ENCODE measurements at places on chromosomes 4 and X. TPM values are rescaled to one million over a fixed set of nuclear protein-coding genes. Genes with fewer than 3 reads are reported as not detected.

The SSX2 gene
- not detected for total RNA-seq

The MAGEE1 gene
- 2.4 TPM for total RNA-seq

The PDLIM3 gene
- under 0.01 TPM for total RNA-seq

The MAGEA8 gene
- total RNA-seq, result not detected

The PNCK gene
- not detected for total RNA-seq

The IL1RAPL2 gene
- not detected for total RNA-seq

The COX7B2 gene
- total RNA-seq, result not detected

The SH2D1A gene
- 5.9 TPM for total RNA-seq

The MAGEA2B gene
- not detected for total RNA-seq

The TMEM154 gene
- 2.2 TPM for total RNA-seq

The SCML2 gene
- total RNA-seq, result 7.8 TPM

The UNC5C gene
- total RNA-seq, result under 0.01 TPM

The TMPRSS11B gene
- not detected for total RNA-seq

The INTU gene
- 3.0 TPM for total RNA-seq

The GASK1B gene
- 3.5 TPM for total RNA-seq

The PSAPL1 gene
- not detected for total RNA-seq

DNA sequence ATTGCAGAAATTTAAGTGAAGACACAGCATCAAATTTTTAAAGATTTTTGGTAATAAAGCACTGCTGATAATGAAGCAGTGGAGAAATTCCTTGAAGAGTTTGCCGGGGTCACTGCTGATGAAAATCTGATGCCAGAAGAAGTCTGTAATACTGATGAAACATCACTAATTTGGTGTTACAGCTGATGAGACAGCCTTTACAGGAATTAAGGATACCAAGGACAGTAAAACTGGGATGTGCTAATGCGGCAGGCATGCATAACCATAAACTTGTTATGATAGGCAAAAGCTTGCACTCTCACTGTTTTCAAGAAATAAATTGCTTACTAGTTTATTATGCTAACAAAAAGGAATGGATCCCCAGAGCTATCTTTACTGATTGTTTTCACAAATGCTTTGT lies 52.9 kb upstream of the VEGFC start:
- DNase-seq, result no peak

DNA sequence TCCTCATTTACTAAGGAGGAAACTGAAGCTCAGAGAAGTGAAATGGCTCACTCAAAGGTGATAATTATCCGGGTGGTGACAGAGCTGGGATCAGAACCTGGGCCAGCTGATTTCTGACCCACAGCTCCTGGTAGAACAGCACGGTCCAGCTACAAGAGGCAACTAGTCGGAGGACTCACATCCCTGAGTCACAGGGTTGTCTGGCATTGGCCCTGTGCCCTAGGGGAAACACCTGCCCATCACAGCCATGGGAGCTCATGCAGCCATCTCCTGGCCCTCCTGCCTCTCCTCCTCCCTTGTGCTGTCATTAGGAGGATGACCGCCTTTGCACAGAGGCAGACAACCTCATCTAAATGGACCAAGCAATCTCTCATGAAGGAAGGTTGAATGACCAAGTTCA lies 115.2 kb upstream of the TSPAN5 start:
- no peak for DNase-seq

GRCh38 chr4:24748758-24749350 lies 46.5 kb upstream of the SOD3 start:
- no peak for DNase-seq

DNA sequence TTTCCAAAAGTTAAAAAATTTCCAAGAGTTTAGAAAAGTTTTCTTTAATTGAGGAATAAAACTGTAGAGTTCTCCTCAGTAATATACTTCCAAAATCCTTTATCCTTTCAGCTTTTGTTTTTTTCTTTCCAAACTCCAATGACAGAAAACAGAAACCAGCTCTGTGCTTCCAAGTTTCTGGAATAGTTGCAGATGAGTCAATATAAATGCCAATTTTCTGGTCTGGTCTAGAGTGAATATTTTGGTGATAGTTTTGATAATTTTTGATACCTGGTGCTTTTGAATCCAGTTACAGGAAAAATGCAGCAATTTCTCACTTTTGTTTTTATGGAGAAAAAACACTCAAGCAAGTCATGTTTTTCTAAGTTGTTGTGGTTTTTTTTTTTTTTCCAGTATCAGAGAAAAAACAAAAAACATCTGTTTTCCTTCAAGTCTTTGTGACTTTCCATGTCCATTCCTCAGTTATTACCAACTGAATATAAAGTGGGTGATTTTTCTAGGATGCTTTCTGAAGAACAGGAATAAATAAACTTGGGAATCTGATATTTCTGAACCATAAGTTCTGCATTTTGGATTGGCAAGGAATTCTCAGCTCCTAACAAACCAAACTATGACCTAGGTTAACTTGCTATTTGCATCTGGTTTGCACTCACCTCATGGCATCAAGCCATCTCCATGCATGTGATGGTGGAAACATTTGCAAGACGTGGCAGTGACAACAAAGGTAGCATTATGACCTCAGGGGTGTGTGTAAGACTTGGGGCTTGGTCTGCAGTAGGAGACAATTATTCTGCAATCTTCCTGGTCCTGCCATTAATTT lies 139.1 kb downstream of the VEGFC start:
- no peak for DNase-seq

- DNase-seq, result peak; percentile 65
Measured at GRCh38 chr4:167622481-167623240, 388.4 kb upstream of the SPOCK3 start.

DNA sequence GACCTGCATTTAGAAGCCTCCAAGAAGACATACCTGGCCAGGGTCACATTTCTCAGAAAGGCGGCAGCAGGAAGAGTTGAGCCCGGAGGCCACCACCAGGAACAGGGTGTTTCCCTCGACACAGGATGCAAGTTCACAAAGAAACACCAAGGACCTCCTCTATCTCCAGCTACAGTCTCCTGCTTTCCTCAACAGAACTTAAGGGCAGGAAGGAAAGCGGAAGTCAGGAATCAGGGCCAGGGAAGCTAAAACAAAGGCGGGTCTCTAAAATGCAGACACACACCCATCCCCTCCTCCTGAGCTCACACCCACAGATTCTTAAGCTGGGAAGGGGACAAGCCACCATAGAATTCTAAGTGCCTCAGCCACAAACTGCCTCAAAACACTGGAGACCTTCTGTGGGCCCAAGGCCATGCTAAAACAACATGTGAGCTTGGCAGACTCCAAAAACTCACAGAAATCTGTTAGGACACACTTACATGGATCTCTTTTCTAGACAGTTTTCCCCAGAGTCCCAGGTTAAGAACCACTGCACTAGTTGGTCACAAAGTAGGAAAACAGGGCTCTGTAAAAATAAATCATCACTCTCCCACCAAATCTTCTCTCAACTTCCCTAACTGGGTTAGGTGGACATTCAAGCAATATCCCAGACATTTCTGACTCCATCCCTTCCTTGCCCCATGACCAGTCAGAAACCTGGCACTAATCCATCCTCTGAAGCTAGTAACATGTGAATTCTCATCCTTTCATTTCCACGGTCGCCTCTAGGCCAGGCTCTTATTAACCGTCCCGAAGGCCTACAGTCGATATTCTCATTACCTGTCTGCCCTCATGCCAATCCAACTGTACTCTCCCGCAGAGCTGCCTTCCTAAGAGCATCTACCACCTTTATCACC lies 163.2 kb downstream of the APBB2 start:
- DNase-seq, result no peak

- no peak for DNase-seq
Measured at GRCh38 chr4:3256230-3257102, 7.5 kb downstream of the MSANTD1 start.

DNA sequence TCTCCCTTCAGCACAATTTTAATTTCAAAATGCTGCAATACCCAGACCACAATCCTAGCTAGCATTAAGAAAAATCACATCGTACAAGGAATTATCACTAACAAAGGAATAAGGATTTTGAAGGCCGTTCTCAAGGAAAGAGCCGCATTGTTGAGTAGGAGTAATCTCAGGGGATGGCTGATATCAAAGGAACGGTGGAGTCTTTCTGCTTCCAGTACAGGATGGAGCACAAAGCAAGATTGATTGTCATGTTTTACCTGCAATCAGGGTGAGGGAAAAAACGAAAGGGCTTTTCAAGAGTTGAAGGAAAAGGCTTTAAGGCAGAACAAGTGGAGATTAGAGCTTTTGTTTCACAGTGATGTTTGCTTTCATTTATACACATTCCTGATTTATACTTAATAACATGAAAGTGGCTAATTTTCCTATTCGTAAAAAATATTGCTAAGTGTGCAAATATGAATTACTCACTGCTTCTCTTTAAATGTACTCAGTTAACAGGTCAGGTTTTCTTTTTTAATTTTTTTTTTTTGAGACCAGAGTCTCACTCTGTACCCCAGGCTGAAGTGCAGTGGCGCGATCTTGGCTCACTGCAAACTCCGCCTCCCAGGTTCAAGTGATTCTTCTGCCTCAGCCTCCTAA lies 207.0 kb downstream of the TRIML1 start:
- no peak for DNase-seq

- DNase-seq, result no peak
Measured at GRCh38 chr4:56060036-56060435, 111.3 kb downstream of the CEP135 start.

- DNase-seq, result peak; percentile 7
Measured at GRCh38 chr4:113893546-113893945, 85.9 kb downstream of the ARSJ start.

DNA sequence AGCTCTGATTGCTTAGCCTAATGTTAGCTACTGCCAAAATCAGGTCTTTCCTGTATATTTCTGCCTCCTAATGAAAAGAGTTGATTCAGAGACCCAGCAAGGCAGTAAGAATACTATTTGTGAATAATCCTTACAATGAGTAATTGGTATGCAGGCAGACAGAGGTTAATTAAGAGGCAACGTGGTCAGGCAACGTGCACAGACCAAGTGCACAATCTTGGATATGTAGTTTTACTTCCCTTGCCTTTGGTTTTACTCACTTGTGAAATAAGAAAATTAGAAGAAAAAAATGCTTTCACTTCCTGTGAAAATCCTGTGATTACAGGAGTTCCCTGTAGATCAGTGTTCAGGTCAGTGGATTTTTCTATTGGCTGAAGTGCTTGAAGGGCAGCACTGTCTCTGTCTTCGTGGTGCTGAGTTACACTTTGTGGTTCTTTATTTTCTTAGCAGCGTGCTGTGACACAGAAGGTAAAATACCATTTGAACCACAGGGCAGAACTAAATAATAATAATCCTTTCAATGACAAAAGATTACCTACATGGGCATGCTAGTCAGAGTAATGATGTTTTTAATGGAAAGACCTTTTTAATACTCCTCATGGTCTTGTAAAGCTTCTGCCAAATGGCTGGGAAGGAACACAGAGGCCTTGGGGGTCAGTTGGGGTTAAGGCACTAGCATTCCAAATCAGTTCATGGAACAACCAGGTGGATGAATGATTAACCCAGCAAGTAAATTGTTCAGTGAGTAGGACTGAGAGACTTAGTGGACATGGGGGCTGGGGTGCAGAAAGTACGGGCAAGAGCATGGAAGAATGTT lies 430.9 kb downstream of the MAPK10 start:
- DNase-seq, result no peak

GRCh38 chr4:26179316-26179760 lies 141.5 kb upstream of the RBPJ start:
- no peak for DNase-seq

GRCh38 chrX:37580080-37580479 lies 8.6 kb downstream of the LANCL3 start:
- DNase-seq, result no peak

DNA sequence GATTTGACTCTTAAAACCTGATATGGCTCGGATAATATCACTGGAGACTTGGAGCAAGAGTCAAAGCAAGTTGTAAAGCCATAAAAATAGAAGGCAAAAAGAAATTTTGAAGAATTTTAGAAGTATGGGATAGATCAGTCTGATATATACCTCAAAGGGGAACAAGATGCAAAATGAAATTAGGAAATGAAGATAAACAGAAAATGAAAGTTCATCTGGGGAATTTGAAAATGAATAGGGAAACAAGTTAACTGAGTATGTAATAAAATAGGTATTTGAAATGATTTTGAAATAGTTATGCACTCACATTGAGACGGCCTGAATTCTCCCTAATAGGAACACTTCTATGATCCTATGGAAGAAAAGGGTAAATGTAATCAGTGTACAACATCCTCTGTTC lies 5.7 kb downstream of the CYP2U1 start:
- no peak for DNase-seq

DNA sequence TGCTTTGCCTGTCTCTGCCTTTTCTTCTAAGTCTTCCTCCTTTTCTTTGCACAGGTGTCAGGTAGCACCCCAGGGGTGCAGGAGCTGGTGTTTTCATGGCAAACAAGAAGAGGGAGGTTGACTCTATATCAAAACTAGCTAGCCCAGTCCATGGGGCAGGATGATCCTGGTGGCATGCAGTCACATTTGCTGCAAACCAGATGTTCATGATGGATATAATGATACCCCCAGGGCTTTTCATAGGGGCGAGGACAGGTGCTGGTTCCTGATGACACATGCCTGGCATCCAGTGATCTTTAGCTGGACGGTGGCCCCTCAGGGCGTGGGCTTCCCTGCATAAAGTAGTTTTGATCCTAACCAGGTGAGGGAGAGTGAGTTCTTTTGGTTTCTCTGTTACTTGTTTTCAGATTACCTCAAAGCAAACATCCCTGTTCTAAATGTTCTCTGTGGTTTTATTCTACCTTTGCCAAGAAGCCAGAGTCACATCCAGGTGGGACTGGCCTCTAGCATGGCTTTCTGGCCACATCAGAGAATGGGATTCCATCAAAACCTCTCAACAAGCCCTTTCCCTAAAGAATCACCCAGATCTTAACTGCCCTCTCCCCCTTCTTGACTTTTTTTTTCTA lies 11.2 kb upstream of the UBA6 start:
- no peak for DNase-seq

GRCh38 chr4:117699595-117699994 lies 334.7 kb upstream of the NDST3 start:
- no peak for DNase-seq

DNA sequence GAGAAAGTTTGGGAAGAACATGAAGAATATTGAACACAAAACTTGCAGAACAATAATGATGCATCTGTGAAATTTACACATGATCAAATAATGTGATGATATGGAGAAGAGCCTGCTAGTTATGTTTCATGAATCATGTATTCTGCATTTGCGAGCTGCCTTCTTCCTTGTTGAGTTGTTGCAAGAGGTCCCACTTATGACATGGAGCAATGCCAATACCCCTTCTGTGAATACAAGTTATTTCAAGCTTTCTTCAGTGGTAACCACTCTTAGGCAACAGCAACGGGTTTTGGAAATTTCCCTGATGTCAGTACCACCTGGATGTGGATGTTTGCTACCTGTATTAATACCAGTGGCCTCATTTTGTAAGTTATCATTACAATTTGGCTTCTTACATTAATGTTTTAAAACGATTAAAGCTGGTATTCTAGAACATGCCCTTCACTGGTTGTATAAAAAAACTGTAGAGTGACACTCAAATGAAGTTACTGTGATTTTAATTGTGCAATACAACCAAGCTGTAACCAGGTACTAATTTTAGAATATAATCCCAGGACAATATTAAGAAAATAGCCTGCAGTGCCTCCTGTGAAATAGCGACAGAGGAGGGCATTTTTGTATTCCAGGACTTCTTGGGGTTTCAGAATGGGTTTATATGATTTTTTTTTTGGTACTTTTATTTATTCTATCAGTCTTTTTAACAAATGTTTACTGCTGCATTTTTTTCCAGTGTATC lies 25.3 kb downstream of the IQCM start:
- DNase-seq, result no peak

GRCh38 chr4:12846368-12846767 lies 637.8 kb downstream of the RAB28 start:
- DNase-seq, result no peak

- DNase-seq, result no peak
Measured at GRCh38 chr4:85779165-85779564, 304.2 kb downstream of the ARHGAP24 start.
